ENCODE measurements at places on chromosomes 2 and 18.

DNA sequence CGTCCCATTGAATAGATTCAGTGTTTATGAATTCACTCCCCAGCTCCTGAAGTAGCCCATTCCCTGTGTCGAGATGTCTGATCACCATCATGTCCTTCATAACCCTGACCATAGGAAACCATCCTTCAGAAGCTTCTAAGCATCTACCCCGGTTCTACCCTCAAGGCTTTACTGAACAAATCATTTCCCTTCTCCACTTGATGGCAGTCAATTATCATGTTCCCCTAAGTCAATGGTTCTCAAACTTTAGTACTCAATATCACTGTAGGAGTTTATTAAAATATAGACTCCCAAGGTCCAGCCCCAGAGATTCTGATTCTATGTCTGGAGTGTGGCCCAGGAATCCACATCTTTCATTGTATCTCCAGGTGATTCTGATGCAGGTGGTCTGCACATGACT is 228.4 kb upstream of the SP5 start:
- DNase-seq: no peak

DNA sequence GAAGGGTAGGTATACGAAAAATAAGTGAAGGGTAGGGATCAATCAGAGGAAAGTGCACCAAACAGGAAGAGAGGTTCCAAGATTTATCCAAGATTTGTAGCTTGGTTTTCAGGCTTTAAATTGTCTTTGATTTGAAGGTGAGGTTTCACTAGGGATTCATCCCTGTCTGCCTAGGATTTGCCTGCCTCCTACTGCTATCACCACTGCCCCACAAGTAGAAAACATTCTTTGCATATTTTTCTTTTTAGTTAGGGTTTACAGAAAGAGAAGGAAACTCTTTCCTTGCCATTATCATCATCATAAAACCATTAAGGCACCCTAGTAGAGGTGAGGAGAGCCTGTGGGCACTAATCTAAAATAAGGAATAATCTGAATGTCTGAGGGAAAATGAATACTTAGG is 45.8 kb upstream of the TANC1 start:
- no peak for DNase-seq

DNA sequence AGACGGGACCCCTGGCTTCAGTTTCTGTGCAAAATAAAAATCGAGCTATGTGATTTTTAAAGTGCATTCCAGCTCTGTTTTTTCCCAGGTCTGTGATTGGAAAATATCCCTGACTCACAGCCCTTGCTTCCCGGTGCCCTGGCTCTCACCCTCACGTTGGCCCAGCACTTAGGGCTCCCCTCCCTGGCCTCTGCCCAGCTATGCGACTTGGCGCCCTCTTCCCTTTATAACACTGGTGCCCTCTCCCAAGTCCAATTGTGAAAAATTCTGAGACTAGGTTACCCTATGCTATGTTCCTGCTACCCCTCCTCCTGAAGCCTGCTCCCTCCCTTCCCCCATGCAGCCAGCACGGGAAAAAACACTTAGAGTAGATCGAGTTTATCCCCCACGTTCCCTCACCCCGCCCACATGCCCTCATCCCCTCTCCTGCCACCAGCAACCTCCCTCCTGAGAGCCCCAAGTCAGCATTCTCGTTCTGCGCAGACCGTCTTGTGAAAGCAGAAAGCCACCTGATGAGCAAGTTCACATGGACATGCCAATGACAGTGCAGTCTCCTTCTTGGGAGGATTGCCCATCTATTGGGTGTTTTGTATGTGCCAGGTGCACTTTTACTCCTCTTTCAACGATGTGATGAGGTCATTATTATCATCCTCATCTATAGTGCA is 228.8 kb downstream of the VAPA start:
- no peak for DNase-seq

GRCh38 chr2:2564300-2565078 is 233.4 kb upstream of the MYT1L start:
- DNase-seq: no peak

DNA sequence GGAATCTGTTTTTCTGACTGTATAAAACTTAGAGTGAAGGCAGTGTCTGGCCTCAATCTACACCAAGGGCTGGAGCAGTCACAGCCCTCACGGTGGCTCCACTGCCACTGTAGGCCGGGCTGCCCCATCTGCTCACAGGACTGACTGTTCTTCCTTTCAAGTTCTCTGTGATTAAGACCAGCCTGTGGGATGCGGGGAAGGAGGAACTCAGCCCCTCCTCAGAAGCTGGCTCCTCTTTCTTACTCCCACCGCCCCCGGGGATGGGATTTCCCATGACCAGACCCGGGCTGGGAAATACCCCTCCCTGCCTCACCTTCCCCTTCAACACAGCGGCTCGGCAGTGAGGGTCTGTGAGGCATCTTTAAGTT is 106.0 kb downstream of the COPS8 start:
- DNase-seq: no peak

- no peak for DNase-seq
Observed at GRCh38 chr18:13796515-13796914, 27.4 kb upstream of the MC5R start.

DNA sequence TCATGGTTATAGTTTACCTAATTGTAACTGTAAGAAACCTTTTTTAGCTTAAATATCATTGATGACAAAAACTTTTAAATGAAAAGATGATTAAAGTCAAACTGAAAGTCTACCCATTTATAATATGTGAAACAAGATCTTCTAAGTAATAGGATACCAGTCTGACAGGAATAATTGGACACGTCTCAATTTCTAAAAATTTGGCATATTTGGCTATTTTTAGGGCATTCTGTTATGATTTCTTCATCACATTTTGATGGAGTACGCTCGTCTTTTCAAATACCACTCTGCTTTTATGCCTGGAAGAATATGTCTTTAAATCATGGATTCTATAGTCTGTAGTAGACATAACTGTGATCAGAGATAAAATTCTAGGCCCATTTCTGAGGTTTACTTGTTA is 1.3 kb downstream of the R3HDM1 start:
- DNase-seq: no peak

DNA sequence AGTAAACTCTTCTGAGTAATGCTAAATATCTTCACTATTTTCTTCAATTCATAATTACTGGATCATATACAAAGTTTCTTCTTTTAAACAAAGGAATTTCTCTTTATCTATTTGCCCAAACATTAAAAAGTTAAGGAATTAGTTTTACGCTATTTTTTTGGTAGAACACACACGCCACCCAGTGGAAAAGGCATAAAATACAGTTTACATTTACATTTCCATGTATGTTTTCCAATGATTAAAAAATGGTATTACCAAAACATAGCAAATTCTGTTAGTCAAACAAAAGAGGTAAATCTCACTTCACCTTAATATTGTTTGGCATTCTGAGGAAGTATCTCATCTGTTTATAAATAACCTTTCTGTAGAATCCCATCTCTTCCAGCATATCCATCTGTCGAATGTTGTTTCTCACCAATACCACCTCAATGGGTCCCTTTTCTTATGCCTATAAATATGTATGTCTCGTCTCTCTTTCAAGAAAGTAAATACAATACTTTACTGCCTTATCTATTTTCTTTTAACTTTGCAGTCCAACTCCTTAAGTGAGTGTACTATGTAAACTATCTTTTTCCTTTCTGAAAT is 7.2 kb downstream of the BOLL start:
- DNase-seq: no peak

- DNase-seq: no peak
Observed at GRCh38 chr2:172242961-172243360, 140.3 kb upstream of the DLX2 start.

- DNase-seq: no peak
Observed at GRCh38 chr2:163302141-163302540, 433.7 kb downstream of the FIGN start.

DNA sequence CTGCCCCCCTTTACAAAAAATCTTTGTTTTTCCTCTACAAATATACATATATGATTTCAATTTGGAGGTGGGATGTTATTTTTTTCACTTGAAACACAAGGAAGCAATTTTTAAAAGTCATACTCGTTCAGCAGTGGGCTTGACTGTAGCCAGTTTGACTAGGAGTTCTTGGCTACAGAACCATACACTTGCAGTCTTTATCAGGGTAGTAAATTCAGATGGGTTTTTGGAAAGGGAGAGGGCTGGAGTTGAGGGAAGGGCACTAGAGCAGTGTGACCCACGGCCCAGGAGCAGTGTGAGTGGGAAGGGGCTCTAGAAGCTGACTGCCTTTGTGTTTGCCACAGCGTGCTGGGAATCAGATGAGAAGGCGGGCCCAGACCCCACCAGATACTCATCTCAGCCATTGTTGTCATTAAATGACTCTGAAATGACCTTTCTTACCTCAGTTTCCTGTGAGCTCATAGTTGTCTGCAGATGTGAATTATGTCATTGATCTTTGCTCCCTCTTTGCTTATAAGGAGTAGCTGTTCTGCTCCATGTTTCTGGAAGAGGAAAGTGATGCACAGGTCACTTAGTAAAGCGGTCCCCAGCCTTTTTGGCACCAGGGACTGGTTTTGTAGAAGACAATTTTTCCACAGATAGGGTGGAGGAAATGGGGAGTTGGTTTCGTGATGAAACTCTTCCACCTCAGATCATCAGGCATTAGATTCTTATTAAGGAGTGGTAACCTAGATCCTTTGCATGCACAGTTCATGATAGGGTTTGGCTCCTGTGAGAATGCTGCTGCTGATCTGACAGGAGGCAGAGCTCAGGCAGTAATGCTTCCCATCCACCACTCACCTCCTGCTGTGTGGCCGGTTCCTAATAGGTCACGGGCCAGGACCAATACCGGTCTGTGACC is 116.8 kb downstream of the SPTBN1 start:
- DNase-seq: no peak

GRCh38 chr2:226213717-226214116 is 585.9 kb downstream of the IRS1 start:
- no peak for DNase-seq

GRCh38 chr2:124025171-124025580 is at the start of gene CNTNAP5:
Gene CNTNAP5, plus strand, starts transcription at chr2:124025287. Its CDS starts 364 bp downstream, at chr2:124025651.
- no peak for DNase-seq

GRCh38 chr2:213455316-213456008 is 171.2 kb downstream of the SPAG16 start:
- DNase-seq: no peak

GRCh38 chr2:144490017-144490416 is 29.9 kb downstream of the ZEB2 start:
- no peak for DNase-seq

GRCh38 chr18:22456547-22456946 is 38.8 kb upstream of the CTAGE1 start:
- DNase-seq: no peak

GRCh38 chr2:84694088-84694622 is 177.9 kb downstream of the DNAH6 start:
- DNase-seq: no peak

Data from stimulated activated CD8-positive, alpha-beta memory T cell treated with anti-CD3 and anti-CD28 coated beads, Interleukin-4, amount 100 ng/mL, for 1 hour (primary cell).